ENCODE measurements at places on chromosomes 7 and 10.
A peak's percentile ranks its signal among the peaks of the same experiment; 100 is the strongest.

- no peak for DNase-seq
Measured at GRCh38 chr7:4267341-4268039, 414.6 kb upstream of the FOXK1 start.

DNA sequence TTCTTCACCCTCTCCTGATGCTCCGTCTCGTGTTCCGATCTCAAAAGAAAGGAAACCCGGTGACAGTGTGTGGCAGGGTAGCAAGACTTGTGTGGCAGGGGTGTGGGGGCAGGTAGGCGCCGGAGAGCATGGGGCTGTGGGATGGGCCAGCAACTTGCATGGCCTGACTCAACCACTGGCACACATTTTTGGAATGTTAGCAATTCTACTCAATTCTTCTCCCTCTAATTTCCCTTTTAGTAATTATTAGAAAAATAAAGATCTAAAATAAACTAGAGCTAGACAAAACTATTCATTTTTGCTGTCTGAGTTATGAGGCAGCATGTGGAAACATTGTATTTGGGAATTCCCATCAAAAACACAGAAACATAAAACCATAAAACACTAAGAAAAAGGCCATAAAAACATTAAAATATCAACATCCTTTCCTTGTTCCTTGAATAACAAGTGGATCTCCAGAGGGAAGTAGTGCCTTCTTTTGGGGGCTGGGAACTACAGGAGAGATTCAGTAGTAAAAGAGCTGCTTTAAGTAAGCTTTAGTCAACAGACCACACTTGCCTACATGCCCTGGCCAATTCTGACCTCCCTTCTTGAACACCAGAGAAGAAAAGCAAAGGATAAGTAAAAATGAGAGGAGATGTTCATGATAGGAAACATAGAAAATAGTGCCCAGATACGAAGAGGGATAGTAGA is 21.8 kb downstream of the SEMA3C start:
- no peak for DNase-seq

GRCh38 chr10:129964611-129965424 is 744 bp upstream of the EBF3 start:
- DNase-seq = no peak

- DNase-seq = no peak
Measured at GRCh38 chr7:18221377-18222293, 194.0 kb upstream of the PRPS1L1 start.

- no peak for DNase-seq
Measured at GRCh38 chr10:129958629-129959543, 5.2 kb downstream of the EBF3 start.

DNA sequence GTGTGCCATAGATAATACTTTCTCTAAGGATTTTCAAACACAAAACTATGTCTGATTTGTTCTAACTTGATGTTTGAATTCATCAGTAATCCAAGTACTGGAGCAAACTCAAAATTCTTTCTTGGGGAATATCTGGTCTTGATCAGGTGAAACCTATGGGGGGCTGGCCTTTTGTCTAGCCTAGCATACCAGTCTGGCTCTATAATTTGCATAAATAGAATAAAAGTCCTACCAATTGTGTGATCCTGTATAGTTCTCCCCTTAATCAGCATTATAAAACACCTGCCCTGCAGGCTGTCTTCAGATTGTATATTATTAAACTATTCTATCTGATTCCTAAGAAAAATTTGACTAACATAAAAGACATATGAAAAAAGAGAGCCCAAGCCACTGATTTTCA is 233.8 kb upstream of the LRRN3 start:
- no peak for DNase-seq

GRCh38 chr7:144792050-144792449 is 43.8 kb downstream of the TPK1 start:
- DNase-seq = no peak

- peak; percentile 69 for DNase-seq
Measured at GRCh38 chr10:77513781-77514331, 123.8 kb downstream of the KCNMA1 start.
